ENCODE measurements at places on chromosomes 13 and 19. TPM values are rescaled to one million over a fixed set of nuclear protein-coding genes. Genes with fewer than 3 reads are reported as not detected.

- peak overlapping the region; percentile 84 for H3K4me3 ChIP-seq
- H3K27me3 ChIP-seq = no peaks in the 10 kb centered on the region
- H3K36me3 ChIP-seq = 0 out of 2 replicates have a peak, but pooled peaks cover 3% of the 10 kb centered on the region
- H3K4me1 ChIP-seq = peaks cover 39% of the 10 kb centered on the region
- H3K27ac ChIP-seq = peak overlapping the region; percentile 80
These were observed 463 bp upstream of the TSC22D1 start for GRCh38 chr13:44576351-44577235.

Gene FUT2
- not detected for total RNA-seq

DNA sequence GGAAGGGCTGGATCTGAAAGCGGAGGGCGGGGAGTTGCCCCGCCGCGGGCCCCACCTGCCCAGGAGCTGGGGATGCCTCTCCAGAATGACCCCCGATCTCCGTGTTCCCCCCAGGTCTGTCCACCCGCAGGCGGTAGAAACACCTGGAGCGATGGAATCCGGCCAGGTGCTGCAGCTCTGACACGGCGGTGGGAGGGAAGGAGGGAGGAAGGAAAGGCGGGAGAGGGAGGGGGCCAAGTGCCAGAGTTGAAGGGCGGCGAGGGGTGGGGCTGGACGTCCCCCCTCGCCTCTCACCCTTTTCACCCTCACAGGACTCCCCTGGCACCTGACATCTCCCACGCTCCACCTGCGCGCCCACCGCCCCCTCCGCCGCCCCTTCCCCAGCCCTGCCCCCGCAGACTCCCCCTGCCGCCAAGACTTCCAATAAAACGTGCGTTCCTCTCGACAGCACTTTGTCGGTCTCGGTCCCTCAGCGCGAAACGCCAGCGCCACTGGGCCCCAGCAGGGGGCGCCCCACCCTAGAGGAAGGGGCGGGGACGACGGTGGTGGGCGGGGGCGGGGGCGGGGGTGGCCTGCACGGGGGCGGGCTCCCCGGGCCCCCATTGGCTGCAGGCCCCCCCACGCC is 337 bp upstream of the FXYD7 start:
- H3K4me1 ChIP-seq = 0 out of 2 replicates have a peak, but pooled peaks cover 11% of the 10 kb centered on the region
- H3K4me3 ChIP-seq = peak overlapping the region; percentile 55
- peak; percentile 63 for DNase-seq

- no peaks in the 10 kb centered on the region for H3K36me3 ChIP-seq
- no peak overlapping the region for H3K4me3 ChIP-seq
- peak; percentile 50 for DNase-seq
- H3K4me1 ChIP-seq = peaks cover 37% of the 10 kb centered on the region
- no peaks in the 10 kb centered on the region for H3K27me3 ChIP-seq
These were observed 79.6 kb upstream of the DOCK9 start for GRCh38 chr13:99057310-99057975.

- DNase-seq = no peak
- no peak overlapping the region for H3K27ac ChIP-seq
- H3K4me1 ChIP-seq = no peaks in the 10 kb centered on the region
These were observed 2618.3 kb upstream of the PCDH20 start for GRCh38 chr13:64033921-64034320.

Gene FBXO17
- total RNA-seq = not detected

Gene MUC16
- 0.15 TPM for total RNA-seq

Gene CEACAM5
- total RNA-seq = 2.8 TPM

DNA sequence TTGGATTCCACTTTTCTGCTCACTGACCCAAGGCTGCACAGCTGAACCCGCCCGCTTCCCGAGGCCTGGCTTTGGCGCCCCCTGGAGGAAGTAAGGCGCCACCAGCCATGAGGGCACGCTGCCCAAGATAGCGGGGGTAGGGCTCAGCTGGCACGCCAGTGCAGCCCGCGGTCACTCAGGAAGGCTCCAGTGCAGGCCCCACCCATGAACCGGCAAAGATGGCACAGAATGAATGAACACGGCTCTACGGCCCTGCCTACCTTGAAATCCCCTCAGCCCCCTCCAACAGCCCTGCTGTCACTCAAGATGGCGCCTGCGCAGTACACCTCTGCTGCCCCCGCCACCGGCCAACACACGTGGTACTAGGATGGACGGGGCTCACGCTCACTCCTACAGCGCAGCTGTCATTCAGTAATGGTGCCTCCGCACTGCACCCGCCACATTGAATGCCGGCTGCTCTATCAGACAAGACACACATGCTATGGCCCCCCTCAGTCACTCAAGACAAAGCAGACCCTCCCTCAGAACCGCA is 3.0 kb downstream of the PEG3 start:
- peak; percentile 65 for DNase-seq
- peak overlapping the region; percentile 51 for H3K4me3 ChIP-seq
- no peaks in the 10 kb centered on the region for H3K36me3 ChIP-seq
- H3K27ac ChIP-seq = peak overlapping the region; percentile 21
- no peaks in the 10 kb centered on the region for H3K27me3 ChIP-seq

DNA sequence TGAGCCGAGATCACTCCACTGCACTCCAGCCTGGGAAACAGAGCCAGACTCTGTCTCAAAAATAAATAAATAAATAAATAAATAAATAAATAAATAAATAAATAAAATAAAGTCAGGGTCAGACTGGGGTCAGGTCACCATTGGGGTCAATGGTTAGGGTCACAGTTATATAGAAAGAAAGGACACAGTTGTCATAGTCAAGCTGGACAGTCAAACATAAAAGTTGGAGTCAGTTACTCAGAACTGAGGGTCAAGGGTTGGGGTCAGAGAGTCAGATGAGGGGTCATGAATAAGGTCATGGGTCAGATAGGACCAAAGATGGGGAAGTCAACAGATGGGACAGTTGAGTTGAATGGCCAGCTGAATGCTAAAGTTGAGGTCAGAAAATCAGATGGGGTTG is 16.7 kb upstream of the EPOR start:
- H3K36me3 ChIP-seq = no peaks in the 10 kb centered on the region
- no peaks in the 10 kb centered on the region for H3K4me1 ChIP-seq
- no peak overlapping the region for H3K27ac ChIP-seq
- no peaks in the 10 kb centered on the region for H3K27me3 ChIP-seq

GRCh38 chr19:29872224-29872731 is 60.5 kb downstream of the CCNE1 start:
- peaks cover 3% of the 10 kb centered on the region for H3K4me1 ChIP-seq
- H3K36me3 ChIP-seq = no peaks in the 10 kb centered on the region
- no peak for DNase-seq
- no peaks in the 10 kb centered on the region for H3K27me3 ChIP-seq
- H3K27ac ChIP-seq = no peak overlapping the region
- no peak overlapping the region for H3K4me3 ChIP-seq

GRCh38 chr13:113647351-113648215 is 10.4 kb downstream of the ATP4B start:
- H3K4me3 ChIP-seq = no peak overlapping the region
- H3K36me3 ChIP-seq = no peaks in the 10 kb centered on the region
- no peaks in the 10 kb centered on the region for H3K27me3 ChIP-seq

GRCh38 chr19:33468361-33469170 is 53.0 kb downstream of the PEPD start:
- no peak overlapping the region for H3K27ac ChIP-seq
- no peaks in the 10 kb centered on the region for H3K27me3 ChIP-seq
- peaks cover 12% of the 10 kb centered on the region for H3K4me1 ChIP-seq
- no peak for DNase-seq
- no peak overlapping the region for H3K4me3 ChIP-seq

GRCh38 chr13:84563611-84564010 is 681.3 kb upstream of the SLITRK1 start:
- no peaks in the 10 kb centered on the region for H3K4me1 ChIP-seq
- H3K27ac ChIP-seq = no peak overlapping the region
- no peak for DNase-seq
- no peaks in the 10 kb centered on the region for H3K36me3 ChIP-seq
- H3K27me3 ChIP-seq = no peaks in the 10 kb centered on the region

- DNase-seq = no peak
- no peaks in the 10 kb centered on the region for H3K4me1 ChIP-seq
- no peaks in the 10 kb centered on the region for H3K27me3 ChIP-seq
- H3K4me3 ChIP-seq = no peak overlapping the region
- H3K36me3 ChIP-seq = no peaks in the 10 kb centered on the region
These were observed 74.6 kb upstream of the C13orf46 start for GRCh38 chr13:114048443-114048842.

- H3K27ac ChIP-seq = no peak overlapping the region
- DNase-seq = no peak
- no peaks in the 10 kb centered on the region for H3K4me1 ChIP-seq
- no peak overlapping the region for H3K4me3 ChIP-seq
These were observed 196.1 kb upstream of the MAB21L1 start for GRCh38 chr13:35672611-35673010.

GRCh38 chr13:19726611-19727010 is 56.1 kb downstream of the PSPC1 start:
- H3K27me3 ChIP-seq = no peaks in the 10 kb centered on the region
- H3K36me3 ChIP-seq = peaks cover 57% of the 10 kb centered on the region
- no peaks in the 10 kb centered on the region for H3K4me1 ChIP-seq
- H3K27ac ChIP-seq = no peak overlapping the region
- no peak overlapping the region for H3K4me3 ChIP-seq
- no peak for DNase-seq

Gene POLRMT
- 60.5 TPM for total RNA-seq

- H3K27me3 ChIP-seq = no peaks in the 10 kb centered on the region
- no peak overlapping the region for H3K27ac ChIP-seq
- no peaks in the 10 kb centered on the region for H3K36me3 ChIP-seq
- no peak for DNase-seq
- no peak overlapping the region for H3K4me3 ChIP-seq
These were observed 63.4 kb downstream of the INSR start for GRCh38 chr19:7230826-7231225.

DNA sequence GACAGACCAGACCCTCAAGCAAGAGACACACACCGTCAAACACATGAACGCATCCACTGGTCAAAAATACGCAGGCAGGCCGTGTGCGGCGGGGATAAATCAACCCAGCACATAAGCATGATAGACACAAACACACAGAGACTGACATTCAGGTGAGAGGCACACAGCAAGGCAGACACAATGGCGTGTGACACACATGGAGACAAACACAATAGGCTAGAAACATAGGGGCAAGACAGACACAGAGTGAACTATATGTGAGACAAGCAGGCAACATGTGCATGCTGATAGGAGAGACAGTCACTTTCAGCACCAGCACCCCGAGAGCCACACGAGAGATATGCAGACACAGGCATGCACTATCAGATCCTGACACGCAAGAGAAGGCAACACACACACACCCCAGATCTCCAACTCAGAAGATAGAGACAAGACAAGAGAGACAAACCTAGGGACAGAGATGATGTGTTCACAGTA is 6.9 kb upstream of the JUNB start:
- H3K4me1 ChIP-seq = peaks cover 69% of the 10 kb centered on the region
- peak overlapping the region; percentile 80 for H3K27ac ChIP-seq
- H3K4me3 ChIP-seq = no peak overlapping the region

Gene YIPF2
- total RNA-seq = 126 TPM

- peak overlapping the region; percentile 39 for H3K4me3 ChIP-seq
- peaks cover 26% of the 10 kb centered on the region for H3K4me1 ChIP-seq
- peak overlapping the region; percentile 91 for H3K27ac ChIP-seq
- peak; percentile 84 for DNase-seq
- no peaks in the 10 kb centered on the region for H3K27me3 ChIP-seq
- H3K36me3 ChIP-seq = no peaks in the 10 kb centered on the region
These were observed 560.7 kb upstream of the KLHL1 start for GRCh38 chr13:70668983-70669382.

DNA sequence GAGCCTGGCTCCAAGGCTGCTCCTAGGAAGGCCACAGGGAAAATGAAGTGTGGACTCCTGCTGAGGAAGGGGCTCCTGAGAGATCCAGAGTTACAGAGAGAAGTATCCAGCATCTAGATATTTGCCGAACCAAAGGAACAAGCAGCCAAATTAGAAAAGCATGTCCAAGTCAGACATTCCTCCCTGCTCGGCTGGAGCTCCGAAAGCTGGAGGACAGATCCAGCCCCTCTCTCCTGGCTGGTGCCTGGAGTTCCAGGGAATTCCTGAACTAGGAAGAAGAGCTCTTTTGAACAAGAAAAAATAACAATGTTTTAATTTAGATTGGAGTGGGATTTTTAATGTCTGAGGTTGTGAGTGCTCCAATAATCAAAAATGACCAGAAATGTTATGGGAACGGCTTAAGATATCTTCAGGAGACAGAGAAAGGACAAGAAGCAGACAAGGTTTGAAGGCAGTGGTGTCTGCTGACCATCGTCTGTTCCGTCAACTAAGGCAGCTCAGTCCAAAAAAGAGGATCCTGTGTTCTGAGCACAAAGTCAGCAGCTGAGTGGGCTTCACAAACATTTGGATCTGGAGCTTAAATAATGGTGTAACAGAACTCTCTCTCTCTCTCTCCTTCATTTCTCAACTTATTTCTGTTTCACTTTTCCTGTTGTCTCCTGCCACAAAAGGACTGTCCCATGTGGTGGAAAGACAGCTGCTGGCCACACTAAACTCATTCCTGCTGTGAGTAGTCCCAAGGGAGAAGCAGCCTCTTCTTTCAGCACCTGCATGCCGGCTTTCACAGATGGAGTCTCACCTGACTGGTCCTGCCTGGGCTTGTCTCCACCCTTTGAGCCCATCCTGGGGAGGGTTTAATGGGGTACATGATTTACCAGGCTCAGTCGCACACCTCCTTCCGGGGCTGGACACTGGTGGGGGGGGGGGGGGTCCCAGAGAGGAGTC is 31.5 kb upstream of the IRS2 start:
- no peaks in the 10 kb centered on the region for H3K36me3 ChIP-seq
- no peak overlapping the region for H3K4me3 ChIP-seq
- H3K27me3 ChIP-seq = no peaks in the 10 kb centered on the region
- no peak for DNase-seq
- H3K27ac ChIP-seq = no peak overlapping the region

Gene GARIN5A
- total RNA-seq = 6.2 TPM

GRCh38 chr13:43924549-43925245 is 45.0 kb downstream of the LACC1 start:
- no peak overlapping the region for H3K27ac ChIP-seq
- H3K4me1 ChIP-seq = no peaks in the 10 kb centered on the region

DNA sequence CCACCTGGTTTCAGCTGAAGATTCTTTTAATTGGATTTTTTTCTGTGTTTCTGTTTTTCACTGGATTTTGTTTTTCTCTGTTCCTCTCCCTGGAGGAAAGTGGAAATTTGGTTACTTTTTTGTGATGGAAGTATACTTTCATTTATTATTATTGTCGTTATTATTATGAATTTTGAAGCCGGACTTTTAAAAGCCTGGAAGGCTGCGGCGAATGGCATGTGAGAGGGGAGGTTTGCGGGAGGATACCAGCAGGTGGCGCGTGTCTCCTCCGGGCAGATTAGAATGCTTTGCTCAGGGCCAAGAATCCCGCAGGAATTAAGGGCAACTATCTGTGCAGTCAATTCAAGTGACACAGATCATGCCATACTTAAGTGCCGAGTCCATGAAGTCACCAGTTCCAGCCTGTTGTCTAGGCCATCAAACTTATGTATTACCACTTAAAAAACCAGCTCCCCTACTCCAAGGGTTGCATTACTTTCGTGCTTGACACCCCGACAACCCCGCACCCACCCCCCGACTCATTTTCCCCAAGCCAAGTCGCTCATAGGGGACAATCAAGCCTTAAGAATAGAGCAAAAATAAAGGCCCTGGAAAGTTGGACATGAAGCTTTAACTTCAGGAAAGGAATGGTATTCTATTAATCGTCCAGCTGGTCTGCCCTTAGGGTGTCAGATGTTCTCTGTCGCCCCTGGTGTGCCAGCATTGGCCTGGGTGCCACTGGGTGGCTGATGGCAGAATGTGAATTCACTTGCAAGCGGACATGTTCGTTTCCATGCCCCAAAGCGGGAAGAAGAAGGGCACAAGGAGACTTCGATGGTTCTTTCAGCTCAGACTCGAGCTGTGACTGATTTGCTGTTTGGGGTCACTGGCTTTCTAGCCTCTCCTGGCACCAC is 1.3 kb upstream of the LRCH1 start:
- H3K4me1 ChIP-seq = peaks cover 20% of the 10 kb centered on the region

GRCh38 chr19:58557221-58558065 is 968 bp downstream of the UBE2M start:
- peaks cover 11% of the 10 kb centered on the region for H3K36me3 ChIP-seq
- H3K4me1 ChIP-seq = peaks cover 50% of the 10 kb centered on the region
- H3K27me3 ChIP-seq = no peaks in the 10 kb centered on the region
- peak overlapping the region; percentile 17 for H3K27ac ChIP-seq
- peak overlapping the region; percentile 95 for H3K4me3 ChIP-seq
- DNase-seq = no peak
